ENCODE measurements at places on chromosomes 1 and 21.

GRCh38 chr1:61270107-61270506, 187.7 kb downstream of the NFIA start:
- DNase-seq: no peak

DNA sequence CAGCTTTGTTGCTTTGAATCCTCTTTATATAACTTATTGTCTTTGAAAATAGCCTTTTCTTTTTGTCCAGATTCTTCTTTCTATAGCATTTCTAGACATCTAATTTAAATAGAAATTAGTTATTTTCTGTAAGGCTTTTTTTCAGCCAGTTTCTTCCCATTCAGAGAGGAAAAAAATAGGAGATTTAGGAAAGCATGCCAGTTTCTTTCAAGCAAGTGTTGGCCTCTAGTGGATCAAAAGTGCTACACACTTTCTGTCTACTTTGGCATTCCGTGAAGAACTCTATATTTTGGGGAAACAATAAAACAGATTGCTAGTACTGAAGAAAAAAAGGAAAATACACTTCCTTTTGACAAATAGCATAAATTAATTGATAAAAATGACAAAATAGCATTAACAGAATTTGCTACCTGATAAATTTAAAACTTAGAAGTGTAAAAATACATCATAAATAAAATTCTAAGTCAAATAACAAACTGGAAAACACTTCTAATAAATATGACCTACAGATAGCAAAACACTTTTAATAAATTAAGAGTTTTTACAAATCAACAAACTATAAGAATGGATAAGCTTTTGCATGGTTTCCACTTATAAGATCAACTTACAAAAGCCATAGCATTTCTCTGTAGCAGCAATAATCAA, 13.1 kb upstream of the EXO1 start:
- DNase-seq: peak; percentile 28

DNA sequence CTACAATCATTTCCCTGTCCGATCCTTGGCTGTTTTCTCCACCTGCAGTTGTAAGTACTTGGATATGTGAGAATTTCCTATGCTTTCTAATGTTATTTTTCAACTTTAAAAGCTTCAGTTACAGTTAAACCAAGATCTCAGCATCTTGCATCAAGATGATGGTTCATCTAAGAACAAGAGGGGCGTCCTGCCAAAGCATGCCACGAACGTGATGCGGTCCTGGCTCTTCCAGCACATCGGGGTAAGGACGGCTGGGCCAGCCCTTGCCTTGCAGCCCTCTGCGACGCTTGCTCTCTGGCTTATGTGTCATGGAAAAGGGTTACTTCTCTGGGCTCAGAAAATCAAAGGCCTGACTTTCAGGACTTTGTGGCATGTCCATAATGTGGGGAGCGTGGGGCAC, 46.8 kb downstream of the PKNOX1 start:
- DNase-seq: no peak

GRCh38 chr1:210262167-210262896, 29.7 kb downstream of the SERTAD4 start:
- DNase-seq: peak; percentile 32

DNA sequence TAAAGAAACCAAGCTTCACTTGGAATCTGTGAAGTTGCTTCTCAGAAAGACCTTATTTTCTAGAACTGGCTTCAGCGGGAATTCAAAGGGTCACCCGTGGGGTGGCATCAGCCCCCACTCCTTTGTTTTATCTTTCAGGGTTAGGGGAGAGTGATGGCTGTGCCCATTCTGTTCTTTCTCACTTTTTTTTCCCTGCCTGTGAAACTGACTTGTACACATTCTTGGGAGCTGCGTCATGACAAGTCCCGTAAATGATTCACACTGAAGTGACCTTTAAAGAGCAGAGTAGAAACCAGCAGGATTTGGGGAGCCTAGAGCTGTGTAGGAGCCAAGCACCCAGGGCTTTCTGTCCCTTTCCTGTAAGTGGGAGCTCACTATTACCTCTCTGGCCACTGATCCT, 43.8 kb downstream of the SLC44A3 start:
- DNase-seq: peak; percentile 56

GRCh38 chr1:95086949-95087533, 14.3 kb upstream of the ALG14 start:
- DNase-seq: peak; percentile 89

GRCh38 chr1:115710859-115711624, 57.5 kb downstream of the CASQ2 start:
- peak; percentile 86 for DNase-seq

DNA sequence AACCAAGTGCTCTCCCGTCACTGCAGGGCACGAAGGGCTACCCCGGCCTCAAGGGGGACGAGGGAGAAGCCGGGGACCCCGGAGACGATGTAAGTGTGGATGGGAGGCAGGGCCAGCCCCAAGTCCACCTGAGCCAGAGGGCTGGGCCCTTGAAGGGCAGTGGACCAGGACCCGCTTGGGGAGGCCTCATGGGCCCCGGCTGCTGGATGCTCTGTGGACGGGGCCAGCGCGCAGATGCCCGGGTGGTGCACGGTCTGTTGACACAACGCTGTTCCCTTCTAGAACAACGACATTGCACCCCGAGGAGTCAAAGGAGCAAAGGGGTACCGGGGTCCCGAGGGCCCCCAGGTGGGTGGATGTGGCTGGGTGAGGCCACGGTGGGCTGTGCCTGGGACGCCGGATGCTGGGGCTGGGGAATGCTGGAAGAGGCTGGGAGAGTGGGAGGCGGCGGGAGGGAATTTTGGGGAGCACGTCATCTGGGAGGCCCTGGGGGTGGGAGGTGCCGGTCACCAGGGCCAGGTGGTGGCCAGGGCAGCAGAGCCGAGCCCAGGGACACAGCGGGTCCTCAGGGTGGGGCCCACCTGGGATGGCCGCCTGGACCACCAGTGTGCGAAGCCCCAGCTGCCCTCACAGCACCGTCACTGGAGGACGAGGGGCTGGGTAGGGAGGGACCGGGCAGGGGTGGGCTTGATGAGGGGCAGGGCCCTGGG, 17.5 kb downstream of the COL6A1 start:
- no peak for DNase-seq

DNA sequence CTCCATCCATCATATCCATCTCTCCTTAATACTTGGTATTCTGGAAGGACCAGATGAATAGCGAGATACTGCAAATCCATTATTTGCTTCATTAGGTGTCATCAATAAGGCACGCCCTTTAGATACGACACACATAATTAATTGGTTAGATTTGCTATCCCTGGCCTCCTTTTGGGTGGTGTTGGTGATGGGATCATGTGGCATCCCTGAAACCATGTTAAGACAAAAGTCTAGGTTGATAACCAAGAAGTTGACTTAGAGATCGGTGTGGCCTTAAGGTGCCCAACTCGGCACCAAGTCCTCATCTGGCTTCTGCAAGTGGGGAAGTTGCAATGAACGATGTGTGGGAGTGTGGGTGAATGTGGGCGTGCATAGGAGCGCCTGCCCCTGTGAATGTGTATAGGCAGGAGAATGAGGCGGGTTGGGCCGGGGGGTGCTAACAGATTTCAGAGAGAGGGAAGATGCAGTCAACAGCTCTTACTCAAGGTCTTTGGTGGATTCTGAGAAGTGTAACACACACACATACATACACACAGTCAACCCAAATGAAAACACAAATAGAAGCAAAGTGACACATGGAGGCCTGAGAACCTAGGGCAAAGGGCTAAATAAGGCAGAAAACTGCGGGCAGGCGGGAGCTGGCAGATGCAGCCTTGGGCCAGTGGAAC, 415.7 kb upstream of the ESRRG start:
- no peak for DNase-seq

DNA sequence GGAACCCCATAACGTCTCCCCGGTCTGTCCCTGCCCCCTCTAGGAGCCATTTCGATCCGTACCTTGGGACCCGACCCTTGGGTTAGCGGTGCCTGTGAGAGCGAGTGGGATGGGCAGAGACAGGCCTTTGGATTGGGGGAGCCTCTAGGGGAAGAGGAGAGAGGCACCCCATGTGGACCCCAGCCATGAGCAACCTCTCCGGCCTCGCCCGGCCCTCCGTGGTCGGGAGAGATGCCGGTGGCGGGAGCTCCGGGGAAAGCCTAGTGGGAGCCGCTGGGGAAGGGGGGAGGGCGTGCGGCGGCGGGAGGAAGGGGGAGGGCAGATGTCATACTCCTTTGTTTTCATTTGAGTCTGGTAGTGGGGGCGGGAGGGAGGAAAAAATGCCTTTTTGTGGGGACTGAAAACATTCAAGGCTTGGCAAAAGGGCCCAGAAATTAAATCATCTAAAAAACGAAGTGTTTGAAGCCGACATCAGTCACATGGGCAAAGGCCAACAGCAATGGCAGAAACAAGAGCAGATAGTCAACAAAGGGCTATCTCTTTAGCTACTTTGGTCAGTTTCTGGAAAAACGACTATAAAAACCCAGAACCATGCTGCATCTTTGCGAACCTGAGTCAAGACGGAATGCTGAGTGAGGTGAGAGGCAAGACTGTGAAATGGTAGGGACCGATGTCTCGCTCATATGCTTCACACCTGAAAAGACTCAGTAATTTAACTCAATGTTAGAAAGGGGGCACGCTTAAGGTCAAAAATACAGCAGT, 758 bp downstream of the PTBP2 start:
- peak; percentile 7 for DNase-seq

- no peak for DNase-seq
These were observed 37.8 kb downstream of the SMAP2 start for GRCh38 chr1:40411294-40411693.

DNA sequence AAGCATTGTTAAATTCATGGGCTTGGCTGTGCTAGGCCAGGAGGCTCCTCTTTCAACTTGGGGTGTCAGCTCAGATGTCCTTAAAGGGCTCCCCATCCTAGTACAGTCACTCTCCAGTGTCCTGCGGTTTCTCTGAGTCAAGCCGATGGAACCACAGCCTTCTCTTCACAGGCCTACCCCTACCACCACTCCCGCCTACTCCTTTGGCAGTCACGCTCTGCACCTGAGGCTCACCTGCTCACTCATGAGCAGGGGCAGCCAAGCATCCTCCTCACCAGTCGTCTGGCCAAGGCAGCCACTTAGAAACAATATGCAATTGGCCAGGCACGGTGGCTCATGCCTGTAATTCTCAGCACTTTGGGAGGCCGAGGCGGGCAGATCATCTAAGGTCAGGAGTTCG, 3.6 kb downstream of the ACOT7 start:
- no peak for DNase-seq
